Astrocyte (in vitro differentiated cells and primary cell): ENCODE measurements at places on chromosomes 1 and 21. TPM values are rescaled to one million over a fixed set of nuclear protein-coding genes. Genes with fewer than 3 reads are reported as not detected.

Gene LAMC2
- 8.0 and 13.9 TPM in 2 replicates for total RNA-seq

Gene PERM1
- 0.20 TPM in 1 of 2 replicates, not detected in the other for total RNA-seq

Gene LCE3D
- total RNA-seq, result not detected in 2 replicates

Gene RIPPLY3
- total RNA-seq, result not detected in 2 replicates

Gene KCNQ4
- 0.89 and 1.5 TPM in 2 replicates for total RNA-seq

Gene PTAFR
- total RNA-seq, result 0.24 and 0.32 TPM in 2 replicates

GRCh38 chr1:244768804-244769203 is 66.7 kb upstream of the COX20 start:
- DNase-seq, result no peak

DNA sequence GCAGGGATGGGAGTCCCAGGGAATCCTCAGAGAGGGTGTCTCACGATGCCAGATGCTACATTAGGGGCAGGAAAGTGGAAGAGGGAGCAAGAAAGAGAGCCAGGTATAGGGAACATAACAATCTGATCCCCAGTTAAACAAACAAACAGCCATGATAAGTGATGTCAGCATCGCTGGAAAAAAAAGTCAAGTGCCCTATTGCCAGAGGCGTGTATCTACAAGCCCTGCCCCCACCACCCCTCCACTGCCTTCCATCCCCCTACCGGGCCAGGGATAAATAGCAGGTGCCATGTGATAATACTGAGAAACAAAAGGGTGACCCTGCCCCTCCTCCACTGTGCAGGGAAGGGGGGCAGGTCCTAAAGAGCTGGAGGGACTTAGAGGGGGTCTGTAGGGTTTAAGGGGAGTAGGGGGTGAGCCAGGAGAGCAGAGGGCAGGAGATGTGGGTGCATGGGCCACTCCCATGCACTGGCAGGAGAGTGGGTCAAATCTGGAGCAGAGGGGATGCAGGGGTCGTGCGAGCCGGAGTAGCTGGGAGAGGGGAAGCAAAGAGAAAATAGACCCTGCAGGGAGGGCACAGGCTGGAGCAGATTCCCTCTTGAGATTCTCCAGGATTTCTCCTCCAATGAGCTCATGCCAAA is 3.4 kb downstream of the SLC26A9 start:
- DNase-seq, result no peak

- no peak for DNase-seq
Measured at GRCh38 chr1:11458811-11459275, 20.1 kb upstream of the DISP3 start.

- DNase-seq, result no peak
Measured at GRCh38 chr1:21089731-21090130, 87.0 kb downstream of the EIF4G3 start.

GRCh38 chr1:241401156-241401555 is 44.2 kb upstream of the RGS7 start:
- DNase-seq, result no peak

DNA sequence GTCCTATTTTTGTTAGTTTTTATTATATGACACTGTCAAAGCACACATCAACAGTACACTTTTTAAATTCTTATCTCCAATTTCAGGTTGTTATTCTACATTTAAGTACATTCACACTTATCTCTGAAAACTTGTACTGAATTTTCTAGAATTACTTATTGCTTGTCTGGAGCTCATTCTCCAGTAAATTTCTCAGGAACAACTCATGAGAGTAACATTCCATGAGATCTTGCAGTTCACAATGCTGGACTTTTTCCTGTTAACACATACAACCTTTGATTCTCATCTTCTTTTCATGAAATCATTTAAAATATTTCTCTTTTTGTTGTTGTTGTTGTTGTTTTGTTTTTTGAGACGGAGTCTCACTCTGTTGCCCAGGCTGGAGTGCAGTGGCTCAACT is 320.9 kb upstream of the CAMK1G start:
- DNase-seq, result no peak

DNA sequence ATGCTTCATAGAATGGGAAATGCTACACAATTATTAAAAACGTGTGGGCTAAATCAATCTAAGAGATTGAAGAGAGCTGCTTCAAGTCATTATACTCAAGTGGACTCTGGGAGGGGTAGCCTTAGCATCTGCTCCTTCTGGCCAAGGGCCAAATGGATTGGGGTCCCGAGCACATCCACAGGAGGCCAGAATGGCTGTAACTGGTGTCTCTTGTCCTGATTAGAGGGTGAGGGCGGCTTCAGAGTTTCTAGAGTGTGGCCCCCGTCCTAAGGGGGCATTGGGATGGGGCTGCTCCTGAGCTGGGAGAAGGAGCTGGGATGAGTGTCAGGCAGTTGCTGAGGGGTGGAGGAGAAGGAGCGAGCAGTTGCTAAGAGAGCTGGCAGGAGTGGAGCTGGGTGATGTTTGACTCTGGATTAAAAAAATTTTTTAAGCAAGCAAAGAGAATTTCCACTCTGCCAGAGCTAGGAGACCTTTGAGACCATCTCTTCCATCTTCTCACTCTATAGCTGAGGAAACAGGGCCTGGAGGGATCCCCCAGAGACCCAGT is 71.3 kb upstream of the TLR5 start:
- no peak for DNase-seq

GRCh38 chr1:200899015-200899386 is 4.3 kb downstream of the INAVA start:
- DNase-seq, result no peak

- no peak for DNase-seq
Measured at GRCh38 chr1:208979776-208980175, 603.7 kb upstream of the CAMK1G start.

GRCh38 chr1:223175032-223175431 is 32.0 kb upstream of the TLR5 start:
- DNase-seq, result no peak

GRCh38 chr1:19942088-19942487 is 18.7 kb upstream of the PLA2G2E start:
- no peak for DNase-seq

- DNase-seq, result no peak
Measured at GRCh38 chr1:84407958-84408422, 9.7 kb downstream of the DNASE2B start.

DNA sequence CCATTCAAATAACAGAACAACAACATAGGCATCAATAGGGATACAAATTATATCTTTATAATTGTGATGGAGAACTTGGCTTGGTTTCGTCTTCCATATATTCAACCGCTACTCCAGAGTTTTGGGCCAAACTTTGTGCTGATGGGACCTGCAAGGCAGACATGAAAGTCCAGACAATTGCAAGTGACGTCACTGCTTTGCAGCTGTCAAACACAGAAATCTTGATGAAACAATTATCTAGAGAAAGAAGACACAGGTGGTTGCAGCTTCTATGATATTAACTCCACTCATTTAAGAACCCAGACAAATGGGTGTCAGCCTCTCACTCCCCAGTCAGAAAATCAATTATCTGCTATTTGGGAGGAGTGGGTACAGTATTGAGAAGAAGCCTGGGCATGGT is 390.6 kb downstream of the NUF2 start:
- no peak for DNase-seq

DNA sequence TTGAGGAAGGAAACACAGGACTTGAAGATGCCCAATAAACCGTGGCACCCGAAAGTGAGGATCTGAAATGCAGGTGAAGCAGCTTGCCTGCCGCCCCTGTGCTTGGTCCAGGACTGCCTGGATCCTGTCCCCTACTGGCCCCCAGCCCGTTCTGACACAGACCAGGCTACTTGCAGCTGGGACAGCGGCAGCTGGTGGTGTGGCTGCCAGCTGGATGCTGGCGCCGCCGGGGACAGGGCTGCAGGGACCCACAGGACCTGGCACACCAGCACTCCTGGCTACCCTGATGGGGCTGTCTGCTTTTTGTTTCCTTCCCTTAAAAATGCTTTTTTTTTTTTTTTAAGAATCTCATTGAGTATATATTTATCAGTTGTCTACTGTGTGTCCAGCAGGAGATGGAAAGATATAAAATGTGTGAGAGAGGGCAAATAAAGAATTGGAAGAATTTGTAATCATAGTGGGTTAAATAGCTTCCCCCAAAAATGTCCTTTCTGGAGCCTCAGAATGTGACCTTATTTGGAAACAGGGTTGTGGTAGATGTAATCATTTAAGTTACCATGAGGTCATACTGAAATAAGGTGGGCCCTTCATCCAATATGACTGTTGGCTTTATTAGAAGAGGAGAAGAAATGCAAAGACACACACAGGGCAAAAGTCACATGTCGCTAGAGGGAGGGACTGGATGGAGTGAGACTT is 165.6 kb downstream of the DSCAM start:
- DNase-seq, result no peak

GRCh38 chr21:37292941-37293340 is 25.8 kb upstream of the VPS26C start:
- DNase-seq, result no peak

- no peak for DNase-seq
Measured at GRCh38 chr1:155195201-155196102, 12.2 kb downstream of the THBS3 start.

DNA sequence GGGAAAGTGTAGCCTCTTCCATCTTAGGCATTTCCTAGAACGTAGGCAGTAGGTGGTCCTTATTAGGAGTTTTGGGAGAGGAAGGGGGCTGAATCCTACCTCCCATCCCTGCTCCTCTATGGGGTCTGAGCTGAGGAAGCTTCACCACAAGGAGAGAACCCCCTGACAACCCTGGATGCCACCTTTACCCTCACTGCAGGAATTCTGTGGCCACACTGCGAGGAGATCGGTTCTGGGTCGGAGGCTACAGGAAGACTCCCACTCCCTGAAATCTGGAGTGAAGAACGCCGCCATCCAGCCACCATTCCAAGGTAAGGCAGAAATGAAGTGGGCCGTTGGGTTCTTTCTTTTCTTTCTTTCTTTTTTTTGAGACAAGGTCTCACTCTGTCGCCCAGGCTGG is 1.5 kb downstream of the MX1 start:
- no peak for DNase-seq

GRCh38 chr1:114620419-114620818 is 39.0 kb upstream of the BCAS2 start:
- DNase-seq, result no peak

DNA sequence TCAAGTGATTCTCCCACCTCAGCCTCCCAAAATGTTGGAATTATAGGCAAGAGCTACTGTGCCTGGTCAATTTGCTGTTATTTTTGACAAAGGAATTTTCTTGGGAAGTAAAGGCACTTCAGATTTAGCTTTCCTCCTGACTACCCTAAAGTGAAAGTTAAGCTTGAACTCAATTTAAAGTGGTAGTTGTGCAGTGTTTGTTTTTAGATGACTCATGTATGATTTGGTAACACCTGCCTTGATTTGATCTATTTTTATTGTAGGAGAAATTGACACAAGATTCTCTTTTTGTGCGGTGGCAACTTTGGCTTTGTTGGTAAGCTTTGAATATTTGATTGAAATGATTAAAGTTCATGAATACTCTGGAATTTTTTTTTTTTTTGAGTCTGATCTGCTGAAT is 5.0 kb downstream of the RABGGTB start:
- DNase-seq, result peak; percentile 40
